ENCODE measurements at places on chromosomes 3 and 15.

- no peak for DNase-seq
Observed at GRCh38 chr3:16390581-16390980, 122.9 kb downstream of the RFTN1 start.

- DNase-seq = no peak
Observed at GRCh38 chr15:38054488-38054887, 120.0 kb downstream of the TMCO5A start.

- no peak for DNase-seq
Observed at GRCh38 chr3:162586591-162586990, 1090.0 kb downstream of the OTOL1 start.

DNA sequence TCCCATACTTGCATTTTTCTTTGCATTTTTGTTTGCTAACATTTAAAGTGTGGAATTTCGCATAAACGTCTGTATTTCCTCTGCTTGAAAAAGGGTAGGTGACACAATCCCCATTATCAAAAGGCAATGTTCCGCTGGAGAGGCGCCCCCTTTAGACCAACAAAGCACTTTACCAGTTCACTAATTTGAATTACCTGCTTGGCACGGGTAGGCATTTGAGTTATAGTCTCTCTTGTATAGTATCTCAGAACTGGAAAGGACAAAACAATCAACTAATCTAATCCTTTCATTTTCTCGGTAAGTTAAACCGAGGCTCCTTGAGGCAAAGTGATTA is 775 bp upstream of the CCDC39 start:
- no peak for DNase-seq

- no peak for DNase-seq
Observed at GRCh38 chr3:7241584-7242302, 380.8 kb downstream of the GRM7 start.
